Spleen (tissue), 13 donors: ENCODE measurements at places on chromosomes 16 and 17.

GRCh38 chr17:36088670-36089338 is 1.1 kb downstream of the CCL3 start:
- DNase-seq = peak; percentile 74

- DNase-seq = no peak
These were observed 33.0 kb upstream of the GUCY2D start for GRCh38 chr17:7969433-7969832.

- DNase-seq = no peak
These were observed 58.4 kb downstream of the TOM1L2 start for GRCh38 chr17:17913695-17914332.

GRCh38 chr17:45775148-45775547 is 9.0 kb upstream of the CRHR1 start:
- DNase-seq = no peak

DNA sequence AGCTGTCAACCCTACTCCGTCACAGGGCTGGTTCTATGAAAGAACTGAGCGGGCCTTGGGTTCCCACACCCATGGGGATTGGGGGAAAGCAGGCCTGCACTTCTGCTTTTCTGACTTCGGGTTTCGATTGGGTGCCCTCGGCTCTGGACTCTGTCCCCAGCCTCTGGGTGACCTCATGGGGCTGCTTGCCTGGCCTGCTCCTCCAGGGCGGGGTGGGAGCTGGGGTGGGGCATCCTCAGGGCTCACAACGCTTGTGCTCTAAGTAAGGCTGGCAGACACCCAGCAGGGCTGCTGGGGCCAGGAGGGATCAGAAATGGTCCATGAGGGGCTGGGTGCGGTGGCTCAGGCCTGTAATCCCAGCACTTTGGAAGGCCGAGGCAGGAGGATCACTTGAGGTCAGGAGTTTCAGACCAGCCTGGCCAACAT is 19.2 kb downstream of the ARHGAP27 start:
- DNase-seq = peak; percentile 88

- no peak for DNase-seq
These were observed 32.8 kb downstream of the DNAH2 start for GRCh38 chr17:7750321-7750821.

DNA sequence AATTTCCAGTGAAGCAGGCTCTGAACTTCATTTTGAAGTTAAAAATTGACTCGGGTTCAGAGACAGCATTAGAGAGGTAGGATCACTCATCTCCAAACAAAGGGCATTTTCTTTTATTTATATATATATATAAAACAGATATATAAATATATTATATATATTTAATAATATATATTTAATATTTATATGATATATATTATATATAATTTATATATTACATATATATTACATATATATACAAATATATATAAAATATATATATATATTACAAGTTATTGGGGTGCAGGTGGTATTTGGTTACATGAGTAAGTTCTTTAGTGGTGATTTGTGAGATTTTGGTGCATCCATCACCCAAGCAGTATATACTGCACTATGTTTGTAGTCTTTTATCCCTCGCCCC is 320.8 kb downstream of the MAP2K6 start:
- DNase-seq = no peak

GRCh38 chr16:27073733-27074132 is 7.0 kb downstream of the C16orf82 start:
- peak; percentile 57 for DNase-seq

DNA sequence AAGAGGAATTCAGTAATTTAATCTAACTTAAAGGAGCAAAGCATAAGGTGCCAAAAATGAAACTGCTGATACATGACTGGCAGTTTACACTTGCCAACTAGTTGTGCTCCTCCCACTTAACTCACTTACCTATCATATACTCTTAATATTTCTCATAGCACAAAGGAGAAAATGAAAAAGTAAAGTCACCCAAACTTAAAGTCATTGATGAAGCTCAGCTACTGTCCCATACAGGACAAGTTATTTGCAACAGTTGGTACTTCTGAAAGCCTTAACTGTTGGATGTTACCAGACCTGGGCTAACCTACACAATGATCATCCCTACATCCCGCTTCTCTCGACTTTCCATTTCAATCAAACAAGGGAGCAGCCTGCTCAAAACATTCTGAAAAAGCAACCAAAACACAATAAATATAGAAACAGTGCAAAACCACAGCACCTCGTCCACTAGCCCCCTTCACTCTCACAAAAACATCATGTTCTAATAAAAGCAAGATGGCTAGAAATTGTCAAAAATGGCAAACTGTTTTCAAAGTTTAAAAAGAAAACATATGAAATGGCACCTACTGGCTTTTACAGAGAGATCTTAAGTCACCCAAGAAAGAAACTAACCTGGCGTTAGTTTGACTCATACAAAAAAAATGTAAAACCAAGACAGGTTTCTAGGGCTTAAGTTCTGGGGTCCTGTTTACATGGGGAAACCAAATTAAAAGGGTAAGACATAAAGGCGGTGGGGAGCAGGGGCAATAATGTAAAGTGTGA is 868 bp downstream of the MED13 start:
- no peak for DNase-seq

DNA sequence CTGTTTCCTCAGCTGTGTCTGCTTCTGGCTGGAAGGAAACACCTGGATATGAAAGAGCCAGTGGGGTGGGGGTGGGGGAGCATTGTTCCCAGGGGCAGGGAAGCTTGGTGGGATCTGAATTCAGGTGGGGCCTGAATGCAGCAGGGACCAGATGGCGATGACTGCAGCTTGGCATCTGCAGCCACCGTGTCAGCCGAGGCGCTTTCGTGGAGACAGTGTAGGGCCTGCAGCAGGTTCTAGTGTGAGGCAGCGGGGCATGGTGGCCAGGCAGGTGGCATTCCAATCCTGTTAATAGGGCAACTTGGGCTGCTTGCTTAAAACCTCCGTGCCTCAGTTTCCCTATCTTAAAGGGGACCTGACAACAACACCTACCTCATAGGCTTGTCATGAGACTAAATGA is 1.7 kb downstream of the PIK3R6 start:
- DNase-seq = no peak

- peak; percentile 91 for DNase-seq
These were observed 11.1 kb downstream of the PIMREG start for GRCh38 chr17:6455321-6455705.

DNA sequence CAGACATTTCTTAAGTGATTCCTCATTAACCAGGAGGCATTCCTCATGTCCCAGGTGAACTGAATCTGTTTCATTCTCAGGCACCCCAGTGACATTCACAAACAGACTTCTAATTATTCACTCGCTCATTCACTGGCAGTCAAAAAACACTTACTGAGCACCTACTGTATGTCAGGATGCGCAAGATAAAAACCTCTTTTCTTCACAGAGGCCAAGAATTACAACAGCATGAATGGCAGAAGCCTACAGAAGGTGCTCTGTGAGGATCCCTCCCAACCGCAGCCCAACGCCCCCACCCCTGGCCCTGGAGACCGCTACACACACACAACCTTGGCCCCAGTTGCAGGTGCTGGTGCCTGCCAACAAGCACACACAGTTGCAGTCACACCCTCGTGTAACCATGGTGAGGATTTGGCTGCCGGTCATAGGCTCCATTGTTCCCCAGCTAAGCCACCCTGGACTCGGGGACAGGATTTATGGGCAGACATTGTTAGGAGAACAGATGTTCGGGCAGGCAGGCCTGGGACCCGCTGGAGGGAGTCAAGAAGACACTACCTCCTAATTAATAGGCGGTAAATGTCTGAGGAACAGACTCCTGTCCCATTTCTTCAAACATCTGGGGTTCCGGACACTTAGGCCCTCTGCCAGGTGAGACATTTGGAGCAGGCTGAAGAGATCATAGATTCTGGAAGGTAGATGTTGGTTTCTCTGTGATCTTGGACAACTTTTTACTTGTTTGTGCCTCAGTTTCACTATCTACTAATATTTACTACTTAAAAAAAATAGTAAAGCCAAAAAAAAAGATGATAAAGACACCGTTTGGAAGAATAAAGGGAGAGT is 43.2 kb downstream of the CUEDC1 start:
- DNase-seq = no peak

DNA sequence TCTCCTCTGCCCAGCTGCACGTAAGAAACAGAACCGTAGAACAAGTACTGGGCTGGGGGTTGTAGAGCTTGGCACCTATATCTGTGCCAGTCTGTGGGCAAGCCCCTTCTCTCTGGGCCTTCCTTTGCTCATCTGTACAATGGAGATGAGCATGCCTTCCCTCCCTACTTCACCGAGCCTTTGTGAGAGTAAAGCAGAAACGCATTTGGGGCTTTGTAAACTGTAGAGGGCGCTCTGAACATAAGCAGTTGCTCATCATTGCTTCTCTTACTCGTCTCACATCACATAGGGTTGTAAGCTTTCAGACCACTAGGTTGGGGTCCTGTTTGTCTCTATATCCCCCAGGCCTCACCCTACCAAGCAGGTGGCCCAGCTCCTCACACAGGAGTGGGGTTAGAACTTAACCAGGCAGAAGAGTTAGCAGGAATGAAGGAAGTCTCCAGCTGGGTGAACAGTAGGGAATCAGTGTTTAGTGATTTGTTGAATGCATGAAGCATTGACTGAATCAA is 15.1 kb downstream of the SAMD14 start:
- DNase-seq = no peak

- no peak for DNase-seq
These were observed 5.4 kb upstream of the AANAT start for GRCh38 chr17:76461765-76462555.

DNA sequence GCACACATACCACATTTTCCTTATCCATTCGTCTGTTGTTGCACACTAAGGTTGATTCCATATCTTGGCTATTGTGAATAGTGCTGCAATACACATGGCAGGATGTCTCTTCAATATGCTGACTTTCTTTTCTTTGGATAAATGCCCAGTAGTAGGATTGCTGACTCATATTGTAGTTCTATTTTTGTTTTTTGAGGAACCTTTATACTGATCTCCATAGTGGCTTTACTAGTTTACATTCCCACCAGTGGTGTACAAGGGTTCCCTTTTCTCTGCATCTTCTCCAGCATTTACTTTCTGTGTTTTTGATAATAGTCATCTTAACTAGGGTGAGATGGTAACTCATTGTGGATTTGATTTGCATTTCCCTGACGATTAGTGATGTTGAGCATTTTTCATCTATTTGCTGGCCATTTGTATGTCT is 118.1 kb downstream of the STXBP4 start:
- no peak for DNase-seq

DNA sequence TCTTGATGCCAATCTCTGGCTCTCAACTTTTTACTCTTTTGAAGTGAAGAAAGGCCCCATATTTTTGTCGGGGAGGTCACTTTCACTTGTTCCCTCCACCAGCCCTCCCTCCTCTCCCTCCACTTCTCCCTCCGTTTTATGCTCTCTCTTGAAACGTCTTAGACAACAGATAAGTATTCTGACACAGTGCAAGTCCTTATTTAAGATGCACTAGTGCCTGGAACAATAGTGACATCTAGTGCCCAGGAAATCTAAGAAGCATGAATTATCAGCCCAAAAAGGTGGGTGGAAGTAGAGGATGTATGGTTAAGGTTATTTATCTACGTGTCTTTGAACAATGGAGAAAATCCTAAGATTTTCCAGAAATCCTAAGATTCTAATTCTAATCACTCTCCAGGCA is 17.9 kb downstream of the PSME3IP1 start:
- no peak for DNase-seq

GRCh38 chr16:84740596-84741116 is 40.9 kb downstream of the USP10 start:
- DNase-seq = no peak

DNA sequence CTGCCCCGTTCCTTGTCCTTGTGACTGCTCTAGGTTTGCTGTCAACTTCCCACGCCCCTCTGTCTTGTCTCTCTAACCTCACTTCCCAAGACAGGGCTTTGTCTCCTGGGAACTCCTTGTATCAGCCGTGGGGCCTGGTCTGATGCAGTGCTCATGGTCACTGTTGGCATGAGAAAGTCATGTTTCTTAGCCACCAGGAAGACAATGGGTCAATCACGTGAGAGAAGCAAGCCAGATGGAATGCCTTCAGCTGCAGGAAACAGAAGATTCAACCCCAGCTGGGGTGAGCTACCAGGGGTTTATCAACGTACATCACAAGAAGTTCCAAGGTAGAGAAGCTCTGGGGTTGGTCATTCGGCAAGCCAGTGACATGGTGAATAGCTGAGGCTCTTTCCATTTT is 116.6 kb downstream of the IRF8 start:
- DNase-seq = no peak

DNA sequence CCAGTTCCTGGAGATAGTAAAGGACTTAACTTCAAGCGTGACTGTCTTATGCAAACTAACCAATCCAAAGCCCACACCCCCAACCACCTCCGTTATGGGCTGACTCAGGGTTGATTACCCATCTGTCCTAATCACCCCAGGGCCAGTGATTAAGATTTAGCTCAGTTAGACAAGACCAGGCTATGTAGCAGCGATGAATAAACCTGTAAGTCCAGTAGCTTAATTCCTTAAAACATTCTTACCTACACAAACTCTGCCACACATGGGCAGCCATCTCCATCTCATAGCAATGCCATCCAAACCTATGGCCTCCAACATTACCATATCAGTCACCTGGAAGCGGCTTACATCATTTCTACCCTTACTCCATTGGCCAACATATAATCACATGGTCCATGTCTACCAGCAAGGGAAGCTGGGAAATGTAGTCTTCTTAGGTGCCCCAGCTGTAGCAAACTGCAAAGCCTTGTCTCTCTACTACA is 266.7 kb downstream of the SHISA9 start:
- no peak for DNase-seq

DNA sequence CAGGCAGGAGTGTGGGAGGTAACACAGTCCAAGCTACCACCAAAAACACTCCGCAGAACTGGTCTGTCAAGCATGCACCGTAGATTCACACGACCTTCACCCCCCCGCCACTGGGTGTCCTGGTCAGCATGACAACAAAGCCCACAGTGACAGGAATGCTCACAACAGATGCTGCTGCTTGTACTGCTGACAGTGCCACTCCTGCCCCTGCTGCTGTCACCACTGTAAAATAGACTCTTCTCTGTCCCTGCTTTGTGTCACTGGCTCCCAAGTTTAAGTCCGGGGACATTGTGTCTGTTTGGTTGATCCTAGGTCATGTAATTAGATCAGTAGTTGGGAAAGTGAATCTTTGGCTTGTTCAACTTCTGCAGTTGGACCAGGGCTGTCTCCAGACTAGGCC is 7.0 kb upstream of the ODF4 start:
- DNase-seq = no peak

DNA sequence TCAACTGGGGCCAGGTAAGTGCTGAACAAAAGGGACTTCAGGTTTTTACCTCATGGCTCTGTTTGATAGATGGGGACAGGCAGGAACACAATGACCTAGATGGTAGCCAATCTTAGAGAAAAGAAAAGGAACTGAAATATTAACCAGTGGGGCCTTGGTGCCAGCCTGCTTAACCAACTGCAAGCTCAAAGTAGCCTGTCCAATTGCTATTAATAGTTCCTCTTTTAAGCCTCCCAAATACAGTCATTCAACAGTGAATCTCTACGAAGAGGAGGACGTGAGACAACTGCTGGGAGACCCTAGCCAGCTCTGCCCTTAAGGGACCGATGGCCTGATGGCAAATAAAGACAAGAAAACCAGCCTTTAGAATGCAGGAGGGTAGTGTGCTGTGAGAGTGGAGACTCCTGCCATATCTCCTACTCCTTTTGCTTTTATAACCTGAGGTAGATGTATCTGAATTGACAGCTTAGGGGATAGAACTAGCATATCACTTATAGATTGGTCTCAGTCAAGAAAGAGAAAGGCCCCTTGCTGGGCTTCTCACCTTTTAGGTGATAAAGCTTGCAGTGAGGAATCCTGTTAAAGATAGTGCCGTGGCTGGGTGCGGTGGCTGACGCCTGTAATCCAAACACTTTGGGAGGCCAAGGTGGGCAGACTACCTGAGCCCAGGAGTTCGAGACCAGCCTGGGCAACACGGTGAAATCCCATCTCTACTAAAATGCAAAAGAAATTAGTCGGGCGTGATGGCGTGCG is 28.3 kb downstream of the ARSG start:
- DNase-seq = no peak

GRCh38 chr17:75265614-75266315 is 4.1 kb downstream of the MRPS7 start:
- DNase-seq = peak; percentile 78
